ENCODE measurements at places on chromosomes 11 and 22.

DNA sequence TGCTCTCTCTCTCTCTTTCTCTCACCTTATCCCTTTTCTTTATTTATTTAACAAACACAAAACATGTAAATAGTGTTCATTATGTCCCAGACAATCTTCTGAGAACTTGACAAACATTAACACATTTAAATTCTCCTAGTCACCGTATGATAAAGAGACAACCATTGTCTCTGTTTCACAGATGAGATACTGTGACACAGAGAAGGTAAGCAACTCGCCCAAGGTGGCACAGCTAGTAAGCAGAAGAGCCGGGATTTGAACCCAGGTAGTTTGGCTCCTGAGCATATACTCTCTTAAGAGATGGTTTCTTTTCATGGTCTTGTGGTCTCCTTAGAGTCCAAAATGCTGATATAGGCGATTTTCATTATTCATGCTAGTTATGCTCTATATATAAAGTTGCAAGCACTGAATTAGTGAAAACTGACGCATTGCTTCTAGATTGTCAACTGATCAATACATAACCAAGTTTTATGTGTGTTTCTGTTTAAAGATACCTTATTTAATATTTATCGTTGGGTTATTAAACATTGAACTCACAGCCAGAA is 58.1 kb downstream of the MIAT start:
- no peak for DNase-seq

DNA sequence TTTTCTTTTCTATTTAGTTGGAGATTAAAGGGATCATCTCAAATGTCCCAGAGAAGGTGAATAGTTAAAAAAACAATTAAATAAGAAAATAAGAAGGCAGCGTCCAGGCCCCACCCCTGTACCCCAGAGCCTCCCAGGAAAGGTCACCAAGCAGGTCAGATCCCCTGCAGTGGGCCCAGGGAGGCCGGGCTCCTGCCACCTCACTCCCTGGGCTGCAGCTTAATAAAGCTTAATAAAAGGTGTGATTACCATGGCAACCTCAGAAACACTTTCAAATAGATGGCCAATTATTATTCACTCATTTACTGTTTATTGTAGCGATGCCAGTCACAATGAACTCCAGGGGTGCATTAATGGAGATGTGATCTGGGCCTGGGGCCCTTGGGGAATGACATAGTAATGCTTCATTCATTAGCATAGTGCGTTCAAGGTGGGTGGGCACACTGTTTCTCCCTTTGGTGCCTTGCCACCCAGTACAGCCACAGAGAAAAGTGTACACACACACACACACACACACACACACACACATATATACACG is 386.2 kb downstream of the CADM1 start:
- no peak for DNase-seq

DNA sequence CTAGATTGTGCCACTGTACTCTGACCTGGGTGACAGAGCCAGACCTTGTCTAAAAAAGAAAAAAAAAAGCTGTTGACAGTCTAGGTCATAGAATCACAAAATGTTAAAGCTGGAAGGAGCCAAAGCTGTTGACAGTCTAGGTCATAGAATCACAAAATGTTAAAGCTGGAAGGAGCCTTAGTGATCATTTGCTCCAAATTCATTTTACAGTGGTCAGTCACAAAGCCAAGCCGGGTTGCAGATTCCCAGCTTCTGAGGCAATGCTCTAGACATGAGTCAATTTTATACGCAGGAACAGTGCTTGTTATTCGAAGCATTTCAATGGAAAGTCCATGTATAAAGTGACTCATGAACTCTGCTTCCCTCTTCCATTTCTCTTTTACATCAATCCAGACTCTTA is 47.4 kb downstream of the SYT13 start:
- DNase-seq: no peak

DNA sequence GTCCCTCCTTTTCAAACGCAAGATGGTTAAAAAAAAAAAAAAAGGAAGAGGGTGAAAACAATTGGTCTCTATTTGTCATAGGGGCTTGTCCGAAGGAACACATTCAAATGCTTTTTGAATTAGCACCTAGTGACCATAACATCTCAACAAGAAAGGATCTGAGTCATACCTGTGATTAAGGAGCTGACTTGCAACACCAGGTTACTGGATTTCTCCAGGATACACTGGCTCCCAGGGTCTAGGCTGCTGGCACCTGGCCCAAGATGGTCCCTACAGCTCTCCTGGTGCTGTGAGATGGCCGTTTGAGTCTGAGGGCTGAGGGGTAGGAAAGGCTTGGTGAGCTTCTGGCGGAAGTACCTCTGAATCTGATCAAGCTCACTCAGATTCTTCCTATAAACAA is 28.4 kb upstream of the UCP3 start:
- DNase-seq: no peak

All from central memory CD8-positive, alpha-beta T cell (primary cell).